Activated CD4-positive, alpha-beta T cell treated with anti-CD3 and anti-CD28 coated beads for 36 hours (primary cell): ENCODE measurements at places on chromosomes 7 and 10. TPM values are rescaled to one million over a fixed set of nuclear protein-coding genes. Genes with fewer than 3 reads are reported as not detected.

DNA sequence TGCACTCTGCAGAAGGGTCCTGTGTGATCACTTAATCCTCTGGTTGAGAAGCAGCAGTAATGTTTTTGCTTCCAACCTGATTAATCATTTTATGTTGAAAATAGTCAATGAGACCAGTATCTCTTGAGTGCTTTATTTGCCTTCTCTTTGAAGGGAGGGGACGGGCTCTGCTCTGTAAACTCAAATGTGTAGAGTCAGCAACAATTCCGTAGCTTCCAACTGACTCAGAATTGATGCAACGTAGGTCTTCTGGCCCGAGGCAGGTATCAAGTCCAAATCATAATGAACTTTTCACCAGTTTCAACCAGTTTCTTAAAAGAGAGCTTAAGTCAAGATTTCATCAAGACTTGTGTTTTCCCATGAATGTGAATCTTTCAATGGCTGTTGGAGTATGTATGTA is 26.3 kb downstream of the GUSB start:
- peaks cover 30% of the 10 kb centered on the region for H3K36me3 ChIP-seq
- DNase-seq = no peak

Gene ADRB1
- not detected for total RNA-seq

Gene PPP1R17
- not detected for total RNA-seq

- peak within 1 kb of the TSS; percentile 88 for H3K4me3 ChIP-seq
- H3K27ac ChIP-seq = peak within 1 kb of the TSS; percentile 96
- H3K4me1 ChIP-seq = peaks cover 20% of the 10 kb centered on the region
- H3K36me3 ChIP-seq = peaks cover 13% of the 10 kb centered on the region
- DNase-seq = peak; percentile 89
These were observed at the start of gene ATE1 for GRCh38 chr10:121927841-121928527. TSS of gene ATE1 (minus strand) at chr10:121928031. CDS start at chr10:121927949, 82 bp downstream.

DNA sequence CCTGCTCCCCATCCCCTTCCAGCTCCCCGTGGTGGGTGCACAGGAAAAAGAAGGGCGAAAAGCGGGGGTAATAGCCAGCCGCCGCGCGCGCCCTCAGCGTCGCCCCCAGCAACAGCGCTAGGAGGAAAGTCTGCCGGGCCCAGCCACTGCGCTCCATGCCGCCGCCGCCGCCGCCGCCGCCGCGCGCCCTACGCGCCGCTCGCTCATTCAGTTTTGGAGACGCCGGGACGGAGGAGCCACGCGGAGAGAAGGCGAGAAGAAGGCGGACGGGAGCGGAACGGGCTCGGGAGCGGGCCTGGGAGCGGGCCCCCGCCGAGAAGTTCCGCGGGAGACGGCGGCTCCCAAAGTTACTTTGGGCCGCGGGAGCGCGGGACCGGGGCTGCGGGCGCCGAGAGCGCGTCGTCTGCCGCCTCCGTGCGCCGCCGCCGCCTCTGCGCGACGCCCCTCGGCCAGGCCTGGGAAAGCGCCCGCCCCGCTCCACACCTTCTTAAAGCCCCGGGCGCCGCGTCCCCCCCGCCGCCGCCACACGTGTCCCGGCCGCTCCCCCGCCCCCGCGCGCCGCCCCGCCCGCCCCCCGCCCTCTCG is at the start of gene RELN:
TSS of gene RELN (minus strand) at position 459 of the 585 bp plus-strand sequence. CDS start at position 157, 302 bp downstream.
- DNase-seq = peak; percentile 30
- no peaks in the 10 kb centered on the region for H3K36me3 ChIP-seq
- no peak within 1 kb of the TSS for H3K27ac ChIP-seq
- H3K4me1 ChIP-seq = peaks cover 10% of the 10 kb centered on the region
- peaks cover 47% of the 10 kb centered on the region for H3K27me3 ChIP-seq

Gene CDHR1
- total RNA-seq = 1.1 TPM

- H3K27ac ChIP-seq = no peak overlapping the region
- no peak overlapping the region for H3K4me3 ChIP-seq
- H3K27me3 ChIP-seq = no peaks in the 10 kb centered on the region
- peaks cover 20% of the 10 kb centered on the region for H3K4me1 ChIP-seq
These were observed 122.8 kb downstream of the SKIDA1 start for GRCh38 chr10:21402606-21403083.

DNA sequence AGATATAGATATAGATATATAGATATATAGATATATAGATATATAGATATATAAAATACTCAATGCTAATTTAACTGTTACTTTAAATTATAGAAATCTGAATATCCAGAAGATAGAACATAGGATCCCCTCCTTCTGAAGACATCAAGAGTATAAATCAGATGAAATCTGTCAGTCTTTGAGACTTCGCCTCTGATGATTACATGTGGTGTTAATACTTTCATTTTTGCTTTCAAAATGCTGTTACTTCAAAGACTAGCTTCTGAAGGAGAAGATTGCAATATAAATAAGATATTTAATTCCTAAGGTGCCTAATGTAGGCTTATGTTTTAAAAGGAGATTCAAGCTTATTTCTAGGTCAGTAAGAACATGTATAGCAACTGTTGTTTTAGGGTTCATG is 180.4 kb downstream of the TSPAN12 start:
- no peaks in the 10 kb centered on the region for H3K27me3 ChIP-seq
- H3K4me1 ChIP-seq = no peaks in the 10 kb centered on the region
- DNase-seq = no peak
- H3K36me3 ChIP-seq = no peaks in the 10 kb centered on the region
- H3K27ac ChIP-seq = no peak overlapping the region

DNA sequence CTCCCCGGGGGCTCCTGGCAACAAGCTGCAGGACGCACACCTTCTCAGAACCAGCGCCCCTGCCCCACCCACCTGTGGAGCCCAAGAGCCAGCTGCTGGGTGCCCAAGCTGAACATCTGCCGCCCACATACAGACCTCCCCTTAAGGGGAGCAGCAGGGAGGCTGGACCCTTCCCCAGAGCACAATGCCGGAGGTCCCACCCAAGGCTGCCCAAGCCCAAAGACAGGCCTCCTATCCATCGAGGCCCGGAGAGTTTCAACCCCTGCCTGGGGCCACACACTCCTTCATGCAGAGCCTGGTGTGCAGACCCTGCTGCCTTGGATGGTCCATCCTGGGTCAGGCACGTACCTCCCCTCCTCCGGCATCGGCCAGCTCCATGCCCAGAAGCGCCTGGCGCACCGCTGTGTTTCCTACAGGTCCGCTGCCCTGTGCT is 48.7 kb downstream of the VIPR2 start:
- H3K27me3 ChIP-seq = no peaks in the 10 kb centered on the region
- H3K36me3 ChIP-seq = no peaks in the 10 kb centered on the region
- H3K4me3 ChIP-seq = no peak overlapping the region

Gene OR6V1
- not detected for total RNA-seq

- no peak overlapping the region for H3K27ac ChIP-seq
- peaks cover 3% of the 10 kb centered on the region for H3K4me1 ChIP-seq
These were observed 111.7 kb upstream of the BTBD16 start for GRCh38 chr10:122159141-122159970.

DNA sequence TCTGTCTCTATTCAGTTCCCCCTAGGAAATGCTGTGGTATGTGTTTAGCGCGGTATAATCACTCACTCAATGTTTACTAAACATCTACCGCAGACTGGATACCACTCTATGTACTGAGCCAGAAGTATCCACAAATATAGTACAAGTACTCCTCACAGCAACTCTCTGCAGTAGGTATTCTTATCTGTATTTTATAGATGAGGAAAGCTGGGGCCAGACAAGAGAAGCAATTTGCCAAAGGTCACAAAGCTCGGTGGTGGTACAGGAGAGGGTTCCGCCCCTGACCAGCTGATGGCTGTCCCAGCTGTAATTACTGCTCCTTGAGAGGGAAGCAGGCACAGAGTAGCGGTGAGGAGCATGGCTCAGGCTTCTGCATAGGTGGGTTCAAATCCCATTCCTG is 184.1 kb downstream of the DOCK4 start:
- H3K4me3 ChIP-seq = no peak overlapping the region
- peaks cover 6% of the 10 kb centered on the region for H3K27me3 ChIP-seq
- H3K27ac ChIP-seq = no peak overlapping the region
- no peaks in the 10 kb centered on the region for H3K4me1 ChIP-seq

Gene MSS51
- total RNA-seq = 2.4 TPM

DNA sequence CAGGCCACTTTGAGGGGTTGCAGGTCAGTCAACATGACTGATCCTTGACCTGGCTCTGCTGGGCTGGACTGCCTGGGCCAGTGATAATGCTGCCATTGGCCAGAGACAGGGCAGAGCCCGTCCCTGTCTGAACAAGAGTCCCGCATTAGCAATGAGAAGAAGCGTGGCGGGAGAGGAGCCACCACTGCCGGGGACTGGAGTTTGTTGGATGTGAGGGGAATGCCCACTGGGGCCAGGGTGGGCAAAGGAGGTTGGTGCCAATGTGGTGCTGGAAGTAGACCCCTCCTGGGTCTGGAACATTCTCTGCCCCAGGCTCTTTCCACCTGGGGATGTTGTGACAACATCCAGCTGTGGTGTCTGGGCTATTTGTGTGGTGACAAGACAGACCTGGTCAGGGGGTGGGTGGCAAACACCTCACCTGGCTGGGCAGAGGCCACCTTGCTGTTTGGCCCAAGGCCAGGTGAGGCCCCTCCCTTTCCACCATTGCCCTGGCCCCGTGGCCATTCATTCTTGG is 7.6 kb downstream of the SAP25 start:
- no peak overlapping the region for H3K4me3 ChIP-seq

DNA sequence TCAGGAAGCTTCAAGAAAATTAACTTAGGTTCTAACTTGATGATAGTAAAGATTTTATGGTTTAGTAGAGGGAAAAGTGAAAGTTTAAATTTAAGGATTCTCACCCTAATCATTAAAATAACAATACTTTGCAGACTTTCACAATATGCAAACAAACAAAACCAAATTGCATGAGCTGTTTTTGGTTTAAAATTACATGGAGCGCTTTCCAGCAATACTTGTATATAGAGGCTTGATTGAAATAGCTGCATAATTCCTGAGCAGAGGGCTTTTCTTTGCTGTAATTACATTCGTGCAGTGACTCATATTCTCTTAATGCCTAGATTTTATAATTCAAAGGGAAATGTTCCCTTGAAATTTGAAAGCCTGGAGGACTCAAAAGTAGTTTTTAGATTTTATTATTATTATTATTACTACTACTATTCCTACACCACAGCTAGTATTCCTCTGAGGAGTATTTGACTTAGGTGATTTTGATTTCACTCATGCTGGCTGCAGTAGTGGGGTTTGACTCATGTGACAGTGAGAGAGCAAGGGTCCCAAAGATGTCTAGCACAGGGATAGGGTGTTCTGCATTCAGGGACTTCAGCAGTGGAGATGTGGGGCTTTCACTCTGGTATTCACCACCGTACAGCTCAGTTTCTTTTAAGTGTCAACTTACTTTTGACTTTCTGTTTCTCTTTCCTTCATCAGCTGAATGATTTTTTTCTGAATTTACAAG is 138.1 kb downstream of the ADAM22 start:
- H3K27ac ChIP-seq = no peak overlapping the region
- H3K27me3 ChIP-seq = peaks cover 2% of the 10 kb centered on the region
- no peaks in the 10 kb centered on the region for H3K4me1 ChIP-seq
- H3K4me3 ChIP-seq = no peak overlapping the region

Gene PIK3CG
- 14.3 TPM for total RNA-seq

- no peak for DNase-seq
- H3K4me1 ChIP-seq = peaks cover 10% of the 10 kb centered on the region
- no peak overlapping the region for H3K4me3 ChIP-seq
- no peaks in the 10 kb centered on the region for H3K27me3 ChIP-seq
- peaks cover 2% of the 10 kb centered on the region for H3K36me3 ChIP-seq
These were observed 42.4 kb downstream of the REEP3 start for GRCh38 chr10:63563623-63564022.

DNA sequence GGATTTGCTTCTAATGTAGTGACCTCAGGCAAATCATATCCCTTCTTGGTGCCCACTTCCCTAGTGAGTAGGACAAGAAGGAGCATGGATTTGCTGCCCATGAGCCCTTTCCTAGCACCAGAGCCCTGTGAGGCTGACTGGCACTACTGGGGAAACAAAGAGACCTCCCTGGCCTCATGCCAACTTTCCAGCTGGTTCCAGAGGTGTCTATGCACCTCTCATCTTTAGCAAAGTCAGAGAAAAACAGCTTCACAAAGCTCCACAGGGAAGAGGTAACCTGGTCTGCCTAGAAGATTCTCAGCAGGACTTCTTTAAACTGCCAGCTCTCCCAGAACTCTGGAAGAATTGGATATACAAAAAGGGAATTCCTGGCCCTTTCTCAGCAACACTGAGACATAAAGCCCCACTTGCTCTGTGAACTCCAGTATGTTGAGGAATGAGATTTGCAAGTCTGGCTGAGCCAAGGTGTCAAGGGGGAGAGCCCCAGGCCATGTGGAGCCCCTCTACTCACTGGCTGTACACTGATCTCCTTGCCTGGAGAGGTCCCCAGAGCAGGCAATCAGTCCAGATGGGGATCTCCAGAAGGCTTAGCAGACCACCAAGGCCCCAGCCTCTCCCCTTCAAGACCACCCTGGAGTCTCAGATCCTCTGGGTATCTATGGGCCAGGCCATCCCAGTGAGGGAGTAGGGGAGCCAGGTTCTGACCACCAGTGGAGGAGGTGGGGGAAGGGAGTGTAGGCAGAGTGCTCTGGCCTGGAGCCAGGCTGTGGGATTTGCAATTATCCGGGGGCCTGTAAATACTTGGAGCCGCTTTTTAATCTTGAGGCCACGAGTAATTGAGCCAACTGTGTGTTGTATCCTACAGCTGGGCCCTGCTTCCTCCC is 24.4 kb upstream of the RBM20 start:
- no peak overlapping the region for H3K4me3 ChIP-seq
- no peaks in the 10 kb centered on the region for H3K36me3 ChIP-seq
- H3K4me1 ChIP-seq = peaks cover 39% of the 10 kb centered on the region
- DNase-seq = no peak

GRCh38 chr7:135121868-135122267 is 26.0 kb upstream of the TMEM140 start:
- H3K27me3 ChIP-seq = no peaks in the 10 kb centered on the region
- no peak overlapping the region for H3K27ac ChIP-seq
- peaks cover 18% of the 10 kb centered on the region for H3K36me3 ChIP-seq
- H3K4me3 ChIP-seq = no peak overlapping the region

Gene TMEM273
- total RNA-seq = 26.5 TPM

- H3K27ac ChIP-seq = no peak overlapping the region
- peak; percentile 34 for DNase-seq
- no peak overlapping the region for H3K4me3 ChIP-seq
- no peaks in the 10 kb centered on the region for H3K27me3 ChIP-seq
- no peaks in the 10 kb centered on the region for H3K4me1 ChIP-seq
These were observed 49.1 kb upstream of the CDC14C start for GRCh38 chr7:48875045-48875916.

GRCh38 chr7:122846591-122846990 is 39.7 kb downstream of the CADPS2 start:
- no peak for DNase-seq
- H3K4me1 ChIP-seq = no peaks in the 10 kb centered on the region
- no peak overlapping the region for H3K4me3 ChIP-seq
- no peak overlapping the region for H3K27ac ChIP-seq

DNA sequence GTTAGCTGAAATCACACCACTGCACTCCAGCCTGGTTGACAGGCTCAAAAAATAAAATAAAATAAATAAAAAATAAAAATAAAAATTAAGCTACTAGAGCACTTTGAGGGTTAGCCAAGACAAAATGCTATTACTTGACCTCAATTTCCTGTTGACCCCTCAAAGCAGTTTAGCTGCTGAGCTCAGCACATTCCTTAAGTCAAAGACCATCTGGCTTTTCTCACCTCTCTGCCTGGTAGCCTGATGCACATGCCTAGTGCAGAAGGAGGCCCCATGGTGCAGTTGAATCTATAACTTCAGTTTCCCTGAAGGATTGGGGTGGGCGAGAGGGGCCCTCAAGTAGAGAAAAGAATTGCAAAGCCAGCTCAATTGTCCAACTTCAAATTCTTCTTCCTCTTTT is 211.1 kb upstream of the GALNT17 start:
- no peak for DNase-seq
- H3K27ac ChIP-seq = no peak overlapping the region
- H3K27me3 ChIP-seq = no peaks in the 10 kb centered on the region
- H3K4me1 ChIP-seq = no peaks in the 10 kb centered on the region
- no peak overlapping the region for H3K4me3 ChIP-seq

- no peak overlapping the region for H3K4me3 ChIP-seq
- H3K36me3 ChIP-seq = no peaks in the 10 kb centered on the region
- H3K27ac ChIP-seq = no peak overlapping the region
- no peak for DNase-seq
- no peaks in the 10 kb centered on the region for H3K4me1 ChIP-seq
These were observed 26.4 kb upstream of the KCNMA1 start for GRCh38 chr10:77664008-77664407.
